Activated CD4-positive, alpha-beta T cell treated with anti-CD3 and anti-CD28 coated beads, Interleukin-2, Interleukin-6, amounts not matched to agents 100 ng/mL and 50 ng/mL, durations not matched to agents 16 hours and 8 hours (primary cell): ENCODE measurements at places on chromosomes 13 and 19.

DNA sequence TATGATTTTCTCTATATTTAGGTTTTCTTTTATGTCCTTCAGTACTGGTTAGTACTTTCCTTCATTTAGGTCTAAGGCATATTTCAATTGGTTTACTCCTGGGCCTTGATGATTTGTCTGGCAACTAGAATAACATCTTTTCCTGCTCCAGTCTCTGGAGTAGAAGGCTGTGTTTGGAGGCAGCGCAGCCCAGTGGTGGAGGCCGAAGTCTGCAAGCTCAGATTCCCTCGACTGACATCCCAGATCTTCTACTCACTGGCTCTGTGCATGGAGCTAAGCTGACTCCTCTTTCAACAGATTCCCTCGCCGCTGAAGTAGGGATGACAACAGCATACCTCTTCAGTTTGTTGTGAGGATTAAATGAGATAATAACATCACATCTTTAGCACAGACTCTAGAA lies 141.0 kb downstream of the RAP2A start:
- no peak for DNase-seq

- no peak for DNase-seq
These were observed 198.6 kb downstream of the TEX29 start for GRCh38 chr13:111519041-111519440.

GRCh38 chr13:76522083-76522755 lies 364.0 kb downstream of the KCTD12 start:
- no peak for DNase-seq

DNA sequence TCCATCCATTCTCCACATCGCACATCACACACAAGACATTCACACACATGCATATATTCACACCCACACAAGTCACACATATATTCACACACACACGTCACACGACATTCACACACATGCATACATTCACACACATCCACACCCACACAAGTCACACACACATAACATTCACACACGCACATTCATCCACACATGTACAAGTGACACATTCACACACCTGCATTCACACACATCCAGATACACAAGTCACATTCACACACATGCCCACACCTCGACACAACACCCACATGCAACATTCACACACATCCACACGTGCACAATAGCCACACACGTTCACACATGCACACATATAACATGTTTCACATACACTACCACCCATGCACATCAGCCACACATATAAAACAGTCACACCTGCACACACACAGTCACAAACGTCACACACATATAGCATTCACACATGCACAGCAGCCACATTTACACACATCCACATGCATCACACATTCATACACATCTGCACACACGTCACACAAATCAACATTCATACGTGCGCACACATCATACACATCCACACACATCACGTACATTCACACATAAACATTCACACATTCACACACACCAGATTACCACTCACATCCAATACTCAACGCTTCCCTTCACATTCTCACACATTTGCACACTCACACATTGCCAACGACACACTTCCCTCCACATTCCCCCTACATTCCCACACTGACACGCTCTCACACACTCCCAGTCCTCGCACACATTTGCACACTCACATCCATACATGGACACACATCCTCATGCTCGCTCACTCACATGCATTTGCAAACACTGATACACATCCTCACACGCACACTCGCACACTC lies 41.0 kb downstream of the ANKRD10 start:
- DNase-seq: no peak

- no peak for DNase-seq
These were observed 1.5 kb downstream of the UNC13A start for GRCh38 chr19:17686592-17687024.

DNA sequence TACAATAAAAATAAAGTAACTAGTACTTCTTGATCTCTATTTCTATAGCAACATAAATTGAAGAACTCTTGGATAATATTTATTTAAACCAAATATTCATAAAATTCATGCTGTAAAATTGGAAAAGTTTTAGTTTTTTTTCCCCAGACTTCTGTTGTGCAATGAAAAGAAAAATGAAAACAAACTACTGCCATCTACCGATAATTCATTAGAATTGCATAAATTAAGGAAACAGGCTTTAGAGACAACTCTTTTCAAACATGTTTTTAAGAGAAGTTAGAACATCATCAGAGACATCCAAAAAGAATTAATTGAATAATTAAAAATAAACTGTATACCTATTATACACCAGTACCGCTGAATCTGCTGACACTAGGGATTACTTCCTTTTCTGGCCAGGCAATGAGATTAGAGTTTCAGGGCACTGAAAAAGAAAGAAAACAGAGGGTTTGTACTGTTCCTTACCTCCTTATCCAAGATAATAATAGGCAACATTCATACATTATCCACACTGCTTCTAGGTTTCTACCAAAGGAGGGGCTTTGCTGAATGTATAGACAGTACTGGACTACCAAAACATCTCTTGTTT lies 4.9 kb downstream of the CCDC122 start:
- DNase-seq: peak; percentile 16

- no peak for DNase-seq
These were observed 43.3 kb downstream of the RFX2 start for GRCh38 chr19:6066661-6067646.

GRCh38 chr13:39600766-39601165 lies 2.2 kb downstream of the LHFPL6 start:
- DNase-seq: no peak

- no peak for DNase-seq
These were observed 25.2 kb downstream of the ANKRD27 start for GRCh38 chr19:32649751-32650150.

GRCh38 chr19:4504297-4504701 lies 14.0 kb downstream of the PLIN4 start:
- no peak for DNase-seq

GRCh38 chr19:35858311-35858710 lies 1.6 kb downstream of the KIRREL2 start:
- DNase-seq: no peak

GRCh38 chr19:46759817-46760333 lies 13.6 kb upstream of the STRN4 start:
- DNase-seq: no peak

- DNase-seq: no peak
These were observed 72.0 kb downstream of the ALOX5AP start for GRCh38 chr13:30807392-30807791.

- no peak for DNase-seq
These were observed 283.8 kb downstream of the DCT start for GRCh38 chr13:94195715-94196114.

- no peak for DNase-seq
These were observed 211.2 kb upstream of the SOX1 start for GRCh38 chr13:111855786-111856185.

DNA sequence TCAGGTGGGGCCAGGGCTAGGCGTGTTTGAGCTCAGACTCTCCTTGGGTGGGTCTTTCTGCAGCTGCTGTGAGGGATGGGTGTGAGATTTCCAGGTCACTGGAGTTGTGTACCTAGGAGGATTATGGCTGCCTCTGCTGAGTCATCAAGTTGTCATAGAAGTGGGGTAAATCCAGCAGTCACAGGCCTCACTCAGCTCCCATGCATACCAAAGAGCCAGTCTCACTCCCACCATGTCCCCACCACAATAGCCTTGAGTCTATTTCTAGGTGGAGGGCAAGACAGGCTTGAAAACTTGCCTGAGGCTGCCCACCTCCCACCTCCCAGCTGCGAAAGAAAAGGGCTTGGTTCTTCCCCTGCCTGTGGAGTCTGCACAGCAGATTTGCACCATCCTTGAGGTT lies 194.0 kb upstream of the PCDH17 start:
- no peak for DNase-seq

- DNase-seq: no peak
These were observed 25.3 kb downstream of the RASA3 start for GRCh38 chr13:114106991-114107685.

DNA sequence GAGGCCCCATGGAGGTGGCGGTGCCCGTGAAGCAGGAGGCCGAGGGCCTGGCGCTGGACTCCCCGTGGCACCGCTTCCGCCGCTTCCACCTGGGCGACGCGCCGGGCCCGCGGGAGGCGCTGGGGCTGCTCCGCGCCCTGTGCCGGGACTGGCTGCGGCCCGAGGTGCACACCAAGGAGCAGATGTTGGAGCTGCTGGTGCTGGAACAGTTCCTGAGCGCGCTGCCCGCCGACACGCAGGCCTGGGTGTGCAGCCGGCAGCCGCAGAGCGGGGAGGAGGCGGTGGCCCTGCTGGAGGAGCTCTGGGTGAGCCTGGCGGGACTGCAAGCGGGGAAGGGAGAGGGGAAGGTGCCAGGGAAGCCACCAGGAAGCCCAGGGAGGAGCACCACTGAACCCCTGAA lies 5.8 kb downstream of the ZNF444 start:
- no peak for DNase-seq

GRCh38 chr13:46321494-46322225 lies 65.4 kb downstream of the RUBCNL start:
- peak; percentile 84 for DNase-seq

- DNase-seq: no peak
These were observed 5.6 kb upstream of the LRRC63 start for GRCh38 chr13:46206143-46206542.

- DNase-seq: peak; percentile 91
These were observed 4.2 kb downstream of the LTBP4 start for GRCh38 chr19:40605216-40605971.

GRCh38 chr19:10505583-10506229 lies 2.5 kb upstream of the KEAP1 start:
- DNase-seq: peak; percentile 89

- DNase-seq: no peak
These were observed 3.0 kb upstream of the RINL start for GRCh38 chr19:38880882-38881609.

- no peak for DNase-seq
These were observed 52.4 kb downstream of the ZNF676 start for GRCh38 chr19:22144394-22144793.

GRCh38 chr13:48962281-48962680 lies 13.4 kb upstream of the FNDC3A start:
- DNase-seq: no peak

GRCh38 chr13:112756511-112756966 lies 66.7 kb downstream of the ATP11A start:
- no peak for DNase-seq

GRCh38 chr19:14700711-14701375 lies 11.0 kb downstream of the ZNF333 start:
- no peak for DNase-seq

- DNase-seq: no peak
These were observed 121.5 kb upstream of the SLC10A2 start for GRCh38 chr13:103187721-103188156.

DNA sequence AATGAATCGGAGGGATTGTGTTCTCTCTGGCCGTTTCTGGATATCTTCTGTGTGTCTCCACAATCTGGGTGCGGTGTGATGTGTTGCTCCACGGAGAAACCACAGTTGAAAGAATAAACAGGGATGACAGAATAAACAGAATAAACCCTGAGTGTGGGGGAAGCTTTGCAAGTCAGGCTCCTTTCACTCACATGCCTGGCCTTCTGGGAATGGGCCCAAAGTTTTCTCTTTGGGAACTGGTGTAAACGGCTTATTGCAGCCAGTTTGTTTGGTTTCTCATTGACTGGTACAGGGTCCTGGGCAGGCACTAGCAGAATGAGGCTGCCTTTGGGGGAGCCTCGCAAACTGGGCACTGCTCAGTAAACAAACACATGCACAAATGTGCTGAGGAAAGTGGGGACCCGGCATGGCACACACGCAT lies 324.7 kb downstream of the DLEU7 start:
- DNase-seq: no peak

- DNase-seq: peak; percentile 27
These were observed 220.9 kb downstream of the FOXO1 start for GRCh38 chr13:40445557-40445990.

DNA sequence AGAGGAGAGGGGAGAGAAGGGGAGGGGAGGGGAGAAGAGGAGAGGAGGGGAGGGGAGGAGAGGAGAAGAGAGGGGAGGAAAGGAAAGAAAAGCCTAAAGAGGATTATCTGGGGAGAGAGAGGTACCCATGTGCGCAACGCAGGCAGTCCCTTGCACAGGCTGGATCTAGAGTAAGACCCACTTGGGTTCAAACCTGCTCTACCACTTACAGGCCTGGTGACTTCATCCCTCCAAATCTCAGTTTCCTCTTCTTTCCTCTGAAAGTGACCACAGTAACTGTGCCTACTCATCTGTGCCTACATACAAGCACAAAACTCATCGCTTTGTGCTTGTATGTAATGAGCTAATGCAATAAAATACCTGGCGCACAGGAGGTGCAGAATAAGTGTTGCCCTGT lies 732 bp upstream of the MAP1S start:
- peak; percentile 53 for DNase-seq

DNA sequence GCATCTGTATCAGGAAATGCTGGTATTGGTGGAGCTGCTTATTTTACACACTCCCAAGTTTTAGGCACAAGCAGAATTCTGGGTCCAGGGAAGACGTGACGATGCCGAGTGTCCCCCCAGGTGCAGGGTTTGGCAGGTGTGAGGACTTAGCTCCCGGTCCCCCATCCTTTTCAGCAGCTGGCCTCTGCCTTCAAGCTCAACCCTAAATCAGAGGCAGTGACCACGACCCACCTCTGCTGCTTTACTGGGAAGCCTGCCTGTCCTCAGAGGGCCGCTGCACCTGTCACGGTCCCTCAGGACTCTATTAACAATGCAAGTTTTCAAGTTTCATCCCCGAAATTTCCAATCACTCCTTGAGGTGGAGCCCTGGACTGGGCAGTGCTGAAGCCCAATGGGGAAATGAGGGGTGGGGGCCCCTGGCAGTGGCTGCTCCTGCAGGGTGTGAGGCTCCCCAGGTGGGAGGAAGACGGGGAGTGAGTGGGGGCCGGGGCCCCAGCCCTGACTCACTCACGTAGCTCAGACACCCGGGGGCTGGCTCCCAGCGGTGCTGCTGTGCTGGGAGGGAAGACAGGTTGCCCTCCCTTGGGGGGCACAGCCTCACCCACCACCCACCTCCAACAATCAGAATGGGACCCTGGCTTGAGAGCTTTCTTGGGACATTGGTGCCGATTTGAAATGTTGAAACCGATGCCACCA lies 92.6 kb upstream of the MCF2L start:
- no peak for DNase-seq

DNA sequence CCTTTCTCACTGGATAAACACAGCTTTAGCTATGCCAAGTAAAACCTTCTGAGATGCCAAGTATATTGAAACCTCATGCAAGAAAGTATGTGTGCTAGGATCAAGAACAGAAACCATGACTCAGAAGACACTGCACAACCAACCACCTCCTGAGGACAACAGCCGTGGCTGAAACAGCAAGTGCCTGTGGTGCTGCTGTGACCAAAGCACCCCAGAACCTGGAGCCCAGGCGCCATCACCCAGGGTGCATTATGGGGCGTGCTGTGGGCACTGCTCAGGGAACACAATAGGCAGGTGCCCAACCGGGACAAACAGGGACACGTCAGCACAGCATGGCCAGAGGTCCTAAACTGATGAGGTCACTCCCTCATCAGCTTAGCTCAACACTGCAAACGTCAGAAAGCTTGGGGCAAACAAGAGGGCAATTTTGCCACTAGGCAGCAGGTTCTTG lies 101.3 kb upstream of the SLC15A1 start:
- peak; percentile 87 for DNase-seq

GRCh38 chr19:13370948-13371347 lies 135.3 kb downstream of the CACNA1A start:
- DNase-seq: no peak
